HCT116 (cell line): ENCODE measurements at places on chromosomes 6 and 20.

- peak overlapping the region; percentile 38 for H3K4me3 ChIP-seq
- no peaks in the 10 kb centered on the region for H3K27me3 ChIP-seq
- DNase-seq: no peak
- peak overlapping the region; percentile 67 for H3K27ac ChIP-seq
- H3K36me3 ChIP-seq: no peaks in the 10 kb centered on the region
- H3K4me1 ChIP-seq: peaks cover 15% of the 10 kb centered on the region
Observed at GRCh38 chr20:62832951-62833391, 16.1 kb downstream of the COL9A3 start.

DNA sequence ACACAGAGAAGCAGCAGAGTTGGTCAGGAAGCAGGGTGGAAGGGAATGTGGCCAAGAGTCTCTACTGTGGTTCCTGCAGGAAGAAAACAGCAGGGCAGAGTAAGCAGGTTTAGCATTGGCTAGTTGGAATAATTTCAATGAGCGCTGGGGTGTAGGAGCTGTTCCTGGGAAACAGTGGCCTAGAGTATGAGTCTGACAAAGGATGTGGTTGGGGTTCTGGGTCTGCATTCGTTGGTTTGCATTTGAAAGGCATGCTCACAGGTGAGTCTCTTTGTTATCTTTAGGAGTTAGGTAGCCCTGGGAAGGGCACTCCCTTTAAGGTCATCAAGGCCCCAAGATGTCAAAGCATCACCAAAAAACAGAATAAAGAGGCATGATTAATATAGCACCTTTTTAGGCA, 911.6 kb upstream of the SLC35B3 start:
- H3K36me3 ChIP-seq: no peaks in the 10 kb centered on the region
- DNase-seq: no peak
- no peaks in the 10 kb centered on the region for H3K4me1 ChIP-seq
- H3K4me3 ChIP-seq: no peak overlapping the region
- H3K27ac ChIP-seq: no peak overlapping the region

DNA sequence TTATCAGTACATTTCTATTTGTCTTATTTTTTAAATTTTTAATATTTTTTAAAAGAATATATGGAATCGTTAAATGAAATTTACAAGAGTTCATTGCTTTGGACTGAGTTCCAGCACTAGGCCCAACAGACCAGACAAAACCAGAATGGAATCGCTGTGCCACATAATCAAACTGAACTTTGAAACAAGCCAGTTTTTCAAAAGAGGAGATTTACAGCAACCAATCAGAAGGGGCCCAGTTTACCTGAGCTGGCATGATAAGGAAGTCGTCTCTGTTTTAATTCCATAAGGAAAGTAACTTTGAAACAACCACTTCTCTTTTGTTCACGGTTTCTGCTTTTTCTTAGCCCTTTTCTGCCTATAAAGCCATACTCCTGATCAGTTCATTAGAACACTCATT, 293.6 kb upstream of the FLRT3 start:
- H3K36me3 ChIP-seq: no peaks in the 10 kb centered on the region
- DNase-seq: no peak
- H3K4me1 ChIP-seq: no peaks in the 10 kb centered on the region
- no peak overlapping the region for H3K27ac ChIP-seq
- H3K27me3 ChIP-seq: no peaks in the 10 kb centered on the region
- H3K4me3 ChIP-seq: no peak overlapping the region

- no peaks in the 10 kb centered on the region for H3K36me3 ChIP-seq
- no peaks in the 10 kb centered on the region for H3K4me1 ChIP-seq
- H3K27ac ChIP-seq: no peak overlapping the region
- no peak overlapping the region for H3K4me3 ChIP-seq
Observed at GRCh38 chr20:57102566-57102965, 163.9 kb downstream of the BMP7 start.

- H3K4me1 ChIP-seq: no peaks in the 10 kb centered on the region
- H3K27me3 ChIP-seq: no peaks in the 10 kb centered on the region
- DNase-seq: no peak
- no peaks in the 10 kb centered on the region for H3K36me3 ChIP-seq
Observed at GRCh38 chr6:119608994-119609393, 259.4 kb upstream of the MAN1A1 start.

DNA sequence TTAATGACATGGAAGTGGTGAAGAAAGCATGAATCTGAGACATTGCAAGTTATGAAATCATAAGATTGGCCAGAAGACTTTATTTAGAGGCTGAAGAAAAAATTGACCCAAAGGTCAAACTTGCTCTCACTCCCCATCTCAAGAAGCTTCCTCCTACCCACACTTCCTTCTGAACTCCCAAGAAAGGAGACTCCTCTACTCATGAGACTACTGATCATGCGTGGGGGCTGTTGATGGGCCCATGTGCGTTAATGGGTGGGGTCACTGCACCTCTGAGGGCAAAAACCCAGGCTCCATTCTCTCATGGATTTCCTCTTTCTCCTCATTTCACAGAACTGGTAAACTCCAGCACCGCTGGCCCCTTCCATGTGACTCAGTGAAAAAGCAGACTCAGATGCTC, 470.6 kb upstream of the ARID1B start:
- H3K36me3 ChIP-seq: no peaks in the 10 kb centered on the region
- H3K27ac ChIP-seq: no peak overlapping the region
- no peak for DNase-seq
- H3K4me3 ChIP-seq: no peak overlapping the region

GRCh38 chr6:13526727-13527670, 39.6 kb upstream of the GFOD1 start:
- no peak for DNase-seq
- peaks cover 4% of the 10 kb centered on the region; the same call in 1 of the 2 replicates for H3K4me1 ChIP-seq
- H3K36me3 ChIP-seq: no peaks in the 10 kb centered on the region
- H3K27me3 ChIP-seq: no peaks in the 10 kb centered on the region
- H3K4me3 ChIP-seq: no peak overlapping the region

DNA sequence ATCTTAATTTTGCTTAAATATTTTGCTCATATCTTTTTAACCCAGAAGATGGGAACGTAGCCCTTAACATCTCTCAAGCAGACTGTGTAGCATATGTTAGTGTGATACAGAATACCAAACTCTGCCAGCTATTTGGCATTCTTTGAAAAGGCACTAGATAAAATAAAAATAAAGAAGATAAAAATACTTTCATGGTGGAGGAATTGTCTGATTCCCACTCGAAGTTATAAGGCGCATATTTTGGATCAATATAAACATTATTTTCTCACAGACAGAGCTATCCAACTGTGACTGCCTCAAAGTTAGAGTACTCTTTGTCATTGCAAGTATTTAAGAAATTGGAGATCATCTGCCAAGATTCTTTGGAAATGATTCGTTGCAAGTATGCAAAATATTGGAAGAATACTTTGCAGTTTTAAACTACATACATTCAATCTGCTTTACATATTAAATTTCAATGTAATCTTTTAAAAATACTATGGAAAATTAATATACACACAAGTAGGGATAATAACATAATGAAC, 10.8 kb upstream of the EEF1E1 start:
- peaks cover 4% of the 10 kb centered on the region; the same call in 1 of the 2 replicates for H3K4me1 ChIP-seq
- no peaks in the 10 kb centered on the region for H3K36me3 ChIP-seq
- H3K27me3 ChIP-seq: no peaks in the 10 kb centered on the region
- DNase-seq: no peak
- no peak overlapping the region for H3K4me3 ChIP-seq
- H3K27ac ChIP-seq: no peak overlapping the region

- H3K27me3 ChIP-seq: no peaks in the 10 kb centered on the region
- H3K4me3 ChIP-seq: no peak overlapping the region
- H3K4me1 ChIP-seq: no peaks in the 10 kb centered on the region
- DNase-seq: no peak
Observed at GRCh38 chr20:4866429-4866828, 134.9 kb downstream of the SLC23A2 start.

DNA sequence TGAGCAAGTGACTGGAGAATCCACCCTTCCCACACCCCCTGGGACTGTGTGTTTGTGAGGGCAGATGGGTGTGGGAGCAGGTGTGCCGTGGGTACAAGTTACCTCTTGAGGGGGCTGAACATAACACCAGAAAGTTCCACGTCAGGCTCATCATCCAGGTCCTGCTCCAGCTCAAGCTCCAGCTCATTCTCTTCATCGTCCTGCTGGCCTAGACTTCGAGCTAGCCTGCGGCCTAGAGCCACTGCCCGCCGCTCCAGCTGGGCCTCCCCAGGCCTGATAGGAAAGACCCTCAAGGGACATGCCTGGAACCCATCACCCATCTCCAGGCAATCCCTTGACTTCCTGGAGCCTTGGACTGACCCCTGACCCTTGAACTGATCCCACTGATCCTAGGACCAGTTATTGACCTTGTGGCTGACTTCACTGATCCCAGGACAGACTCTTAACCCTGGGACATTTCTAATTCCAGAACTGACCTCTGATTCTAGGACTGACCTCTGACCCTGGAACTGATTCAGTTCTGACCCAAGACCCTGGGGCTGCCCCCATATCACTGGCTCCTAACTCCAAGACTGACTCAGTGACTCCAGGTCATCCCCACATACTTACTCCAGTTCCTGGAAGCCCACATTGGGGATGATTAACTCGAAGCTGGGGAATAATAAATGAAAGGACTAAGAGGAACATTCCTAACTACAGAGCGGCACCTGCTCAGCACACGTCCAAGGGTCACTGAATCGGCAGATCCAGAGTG, 11.8 kb upstream of the SPAG4 start:
- H3K27me3 ChIP-seq: no peaks in the 10 kb centered on the region
- no peak for DNase-seq
- peaks cover 22% of the 10 kb centered on the region for H3K4me1 ChIP-seq
- no peak overlapping the region for H3K4me3 ChIP-seq
- no peak overlapping the region for H3K27ac ChIP-seq
- H3K36me3 ChIP-seq: no peaks in the 10 kb centered on the region

GRCh38 chr6:73285674-73286283, 22.8 kb upstream of the KHDC1 start:
- no peaks in the 10 kb centered on the region for H3K27me3 ChIP-seq
- H3K36me3 ChIP-seq: peaks cover 6% of the 10 kb centered on the region
- DNase-seq: peak; percentile 23
- no peaks in the 10 kb centered on the region for H3K4me1 ChIP-seq
- H3K4me3 ChIP-seq: no peak overlapping the region
